NCI-H748 treated with DMSO at 0.1 percent for 48 hours (cell line): ENCODE measurements at places on chromosomes 12 and 14.

- no peak for DNase-seq
These were observed 110.9 kb downstream of the GPATCH2L start for GRCh38 chr14:76262641-76263040.

DNA sequence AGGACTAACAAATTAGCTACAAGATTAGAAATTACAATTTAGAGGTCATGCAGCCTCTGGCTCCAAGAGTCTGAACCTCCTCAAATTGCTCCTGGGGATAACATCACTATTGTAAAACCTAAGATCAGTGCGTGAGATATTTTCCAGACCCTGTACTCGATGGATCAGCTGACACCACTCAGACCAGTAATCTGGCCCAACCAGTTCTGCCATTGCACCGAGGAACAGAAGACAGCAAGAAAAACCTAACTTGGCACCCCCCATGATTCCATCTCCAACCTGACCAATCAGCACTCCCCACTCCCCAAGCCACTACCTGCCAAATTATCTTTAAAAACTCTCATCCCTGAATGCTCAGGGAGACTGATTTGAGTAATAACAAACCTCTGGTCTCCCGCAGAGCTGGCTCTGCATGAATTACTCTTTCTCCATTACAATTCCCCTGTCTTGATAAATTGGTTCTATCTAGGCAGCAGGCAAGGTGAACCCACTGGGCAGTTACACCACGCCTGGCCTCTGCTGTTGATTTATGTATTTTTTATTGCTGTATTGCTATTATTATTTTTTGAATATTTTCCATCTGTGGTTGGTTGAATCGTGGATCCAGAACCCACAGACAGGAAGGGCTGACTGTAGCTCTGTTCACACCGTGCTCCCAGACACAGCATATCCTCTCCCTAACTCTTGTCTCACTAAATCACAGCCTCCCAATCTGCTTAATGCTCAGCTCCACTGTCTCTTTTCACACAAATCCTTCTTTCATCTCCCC is 9.2 kb downstream of the HEBP1 start:
- DNase-seq, result no peak

- DNase-seq, result no peak
These were observed 135.7 kb upstream of the PDZRN4 start for GRCh38 chr12:41052441-41052840.

DNA sequence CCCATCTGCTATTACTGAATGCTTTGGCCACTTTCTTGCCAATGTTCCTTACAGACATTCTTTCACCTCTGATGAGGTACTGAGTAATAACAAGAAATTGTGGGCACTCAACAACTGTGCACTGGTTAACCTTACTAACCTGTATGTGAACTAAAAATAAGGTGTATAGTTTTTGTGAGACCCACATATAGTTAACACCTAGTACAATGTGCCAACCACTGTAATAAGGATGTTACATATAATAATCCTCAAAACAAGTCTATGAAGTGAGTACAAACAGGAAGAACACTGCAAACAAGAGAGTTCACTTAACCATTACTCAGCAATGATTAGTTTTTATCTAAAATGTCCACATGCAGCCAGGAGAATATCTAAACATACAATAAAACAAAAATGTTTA is 4.5 kb downstream of the DDHD1 start:
- no peak for DNase-seq

DNA sequence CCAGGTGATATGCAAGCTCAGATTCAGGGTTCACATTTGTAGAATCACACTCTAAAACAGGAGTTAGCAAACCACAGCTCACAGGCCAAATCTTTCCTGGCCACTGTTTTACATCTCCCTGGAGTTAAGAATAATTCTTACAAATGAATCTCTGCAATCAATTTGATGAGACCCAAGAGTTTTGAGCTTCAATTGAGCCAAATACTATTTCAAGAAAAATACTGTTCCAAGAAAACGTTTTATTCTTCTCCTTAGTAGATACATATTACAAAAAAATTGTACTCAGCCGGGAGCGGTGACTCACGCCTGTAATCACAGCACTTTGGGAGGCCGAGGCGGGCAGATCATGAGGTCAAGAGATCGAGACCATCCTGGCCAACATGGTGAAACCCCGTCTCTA is 2.5 kb downstream of the PTGDR start:
- no peak for DNase-seq

DNA sequence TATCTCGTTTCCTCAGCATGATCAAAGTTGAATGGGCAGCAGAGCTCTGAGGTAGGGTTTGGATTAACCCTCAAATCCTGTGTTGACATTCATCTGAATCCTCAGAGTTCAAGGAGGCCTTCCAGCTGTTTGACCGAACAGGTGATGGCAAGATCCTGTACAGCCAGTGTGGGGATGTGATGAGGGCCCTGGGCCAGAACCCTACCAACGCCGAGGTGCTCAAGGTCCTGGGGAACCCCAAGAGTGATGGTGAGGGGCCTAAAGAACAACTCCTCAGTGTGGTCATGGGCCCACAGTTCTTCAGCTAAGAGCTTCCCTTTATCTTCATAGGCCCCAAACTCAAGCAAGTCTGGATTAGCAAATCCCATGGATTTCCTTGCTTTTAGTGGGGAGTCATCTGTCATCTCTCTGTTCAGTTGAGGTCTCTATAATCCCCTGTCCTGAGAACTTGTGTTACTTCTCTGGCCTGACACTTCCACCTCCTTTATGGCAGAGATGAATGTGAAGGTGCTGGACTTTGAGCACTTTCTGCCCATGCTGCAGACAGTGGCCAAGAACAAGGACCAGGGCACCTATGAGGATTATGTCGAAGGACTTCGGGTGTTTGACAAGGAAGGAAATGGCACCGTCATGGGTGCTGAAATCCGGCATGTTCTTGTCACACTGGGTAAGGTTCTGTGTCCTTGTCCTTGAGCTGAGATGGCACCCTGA is 1.5 kb downstream of the MYL6 start:
- DNase-seq, result no peak

DNA sequence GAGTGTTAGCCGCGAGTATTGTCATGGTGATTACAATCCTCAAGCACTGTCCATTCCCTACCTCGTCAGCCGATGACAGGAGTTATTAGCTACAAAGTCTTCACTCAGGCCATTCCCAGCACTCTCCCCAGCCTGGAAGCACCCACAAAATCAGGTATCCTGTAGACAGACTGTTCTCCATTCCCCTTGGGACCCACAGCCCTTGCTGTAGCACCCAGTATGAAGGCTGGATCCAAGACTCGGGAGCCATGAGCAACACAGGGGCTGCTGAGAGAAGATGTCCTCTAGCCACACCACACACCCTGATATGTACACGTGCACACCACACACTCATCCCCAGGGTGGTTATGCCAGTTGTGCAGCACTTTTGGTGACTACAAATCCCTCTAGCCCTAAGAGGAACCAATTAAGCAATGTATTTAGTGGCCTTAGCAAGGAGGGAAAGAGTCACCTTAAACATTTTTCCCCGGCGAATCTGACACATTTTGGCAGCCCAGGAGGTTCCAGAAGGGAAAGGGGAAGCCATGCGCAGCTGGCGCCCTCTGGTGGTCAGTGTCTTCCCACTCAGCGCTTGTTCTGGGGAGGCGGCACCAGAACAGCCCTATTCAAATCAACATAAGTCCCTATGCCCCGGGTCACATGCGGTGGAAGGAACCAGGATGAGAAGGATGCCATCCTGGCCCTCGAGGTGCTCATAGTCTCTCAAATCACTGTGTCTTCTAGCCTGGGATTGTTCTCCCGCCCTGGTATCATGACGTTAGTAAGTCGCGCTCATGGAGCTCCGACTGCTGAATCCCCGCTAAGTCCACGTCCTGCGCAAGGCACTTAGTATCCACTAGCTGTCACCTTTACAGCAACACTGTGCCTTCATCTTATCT is 96.9 kb downstream of the GCH1 start:
- DNase-seq, result peak; percentile 66

GRCh38 chr12:11830307-11830801 is 180.9 kb downstream of the ETV6 start:
- DNase-seq, result no peak

DNA sequence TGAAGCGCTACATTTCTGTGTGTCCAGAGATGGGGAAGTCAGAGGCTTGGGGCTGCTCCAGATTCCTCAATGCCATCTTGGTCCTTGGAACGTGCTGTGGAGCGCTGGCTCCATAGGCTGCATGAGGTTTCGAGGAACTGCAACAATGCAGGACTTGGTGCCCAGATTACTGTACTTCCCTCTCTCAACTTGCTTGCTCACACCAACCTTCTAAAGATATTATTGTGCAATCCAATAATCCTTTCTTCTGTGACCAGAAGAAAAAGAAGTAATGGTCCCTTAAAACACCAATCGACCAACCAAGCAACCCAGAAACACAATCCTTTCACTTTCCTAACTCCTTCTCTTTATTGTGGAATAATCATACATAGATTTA is 3.7 kb downstream of the PRICKLE1 start:
- DNase-seq, result no peak

DNA sequence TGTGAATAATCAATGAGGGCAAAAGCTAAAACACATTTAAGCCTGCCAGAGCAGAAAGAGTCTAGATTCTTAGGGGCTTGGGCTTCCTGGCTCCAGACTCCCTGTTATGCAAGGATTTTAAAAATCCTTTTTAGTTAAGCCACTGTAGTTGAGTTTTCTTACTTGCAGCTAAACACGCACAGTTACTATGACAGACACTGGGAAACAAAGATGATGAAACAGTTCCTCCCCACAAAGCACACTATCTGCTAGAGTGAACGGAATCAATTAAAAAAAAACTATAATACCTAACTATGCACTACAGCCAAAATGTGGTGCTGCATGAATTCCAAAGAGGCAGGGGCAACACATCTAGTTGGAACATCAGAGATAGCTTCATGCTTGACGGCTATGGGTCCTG is 28.2 kb downstream of the RPS6KA5 start:
- no peak for DNase-seq

DNA sequence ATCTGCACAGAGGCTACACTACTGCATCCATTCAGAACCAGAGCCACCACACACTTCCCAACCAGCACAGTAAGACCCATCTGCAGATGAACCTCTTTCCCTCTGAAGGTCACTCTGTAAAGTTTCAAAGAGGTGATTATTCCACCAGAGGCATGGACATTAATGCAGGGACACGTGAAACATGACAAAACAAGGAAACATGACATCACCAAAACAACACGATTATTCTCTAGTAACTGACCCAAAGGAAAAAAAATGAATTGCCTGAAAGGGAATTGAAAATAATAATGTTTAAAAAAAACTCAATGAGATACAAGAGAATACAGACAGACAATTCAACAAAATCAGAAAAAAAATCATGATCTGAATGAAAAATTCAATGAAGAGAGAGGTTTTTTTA is 139.1 kb downstream of the RERGL start:
- DNase-seq, result no peak

DNA sequence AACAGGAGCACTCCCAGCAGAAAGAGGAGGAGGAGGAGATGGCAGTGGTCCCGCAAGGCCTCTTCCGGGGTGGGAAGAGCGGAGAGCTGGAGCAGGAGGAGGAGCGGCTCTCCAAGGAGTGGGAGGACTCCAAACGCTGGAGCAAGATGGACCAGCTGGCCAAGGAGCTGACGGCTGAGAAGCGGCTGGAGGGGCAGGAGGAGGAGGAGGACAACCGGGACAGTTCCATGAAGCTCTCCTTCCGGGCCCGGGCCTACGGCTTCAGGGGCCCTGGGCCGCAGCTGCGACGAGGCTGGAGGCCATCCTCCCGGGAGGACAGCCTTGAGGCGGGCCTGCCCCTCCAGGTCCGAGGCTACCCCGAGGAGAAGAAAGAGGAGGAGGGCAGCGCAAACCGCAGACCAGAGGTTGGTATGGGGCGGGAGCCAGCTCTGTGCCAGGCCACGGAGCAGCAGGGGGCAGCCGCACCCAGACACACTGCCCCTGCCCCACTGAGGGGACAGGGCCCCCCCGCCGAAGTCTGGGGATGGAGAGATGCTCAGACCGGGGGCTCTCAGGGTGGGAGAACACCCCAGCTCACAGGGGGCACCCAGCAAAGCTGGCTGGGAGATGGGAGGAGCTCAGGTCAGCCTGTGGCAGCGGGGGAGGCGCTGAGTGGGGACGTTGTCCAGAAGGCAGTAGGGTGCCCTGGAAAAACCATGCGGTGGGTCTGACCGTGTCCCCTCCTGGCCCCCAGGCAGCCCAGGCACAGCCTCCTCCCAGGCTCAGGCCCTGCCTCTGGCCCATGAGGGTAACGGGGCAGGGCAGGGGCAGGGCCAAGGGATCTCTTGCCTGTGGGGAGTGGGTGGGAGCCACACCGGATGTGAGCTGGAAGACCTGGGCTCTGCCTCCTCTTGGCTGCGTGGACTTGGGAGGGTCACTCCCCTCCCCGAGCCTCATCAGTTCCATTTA is 9.8 kb downstream of the CHGA start:
- DNase-seq, result no peak

- DNase-seq, result peak; percentile 26
These were observed 26.9 kb downstream of the ZDHHC17 start for GRCh38 chr12:76790564-76791552.

- no peak for DNase-seq
These were observed 2.9 kb downstream of the RESF1 start for GRCh38 chr12:31962076-31962475.

DNA sequence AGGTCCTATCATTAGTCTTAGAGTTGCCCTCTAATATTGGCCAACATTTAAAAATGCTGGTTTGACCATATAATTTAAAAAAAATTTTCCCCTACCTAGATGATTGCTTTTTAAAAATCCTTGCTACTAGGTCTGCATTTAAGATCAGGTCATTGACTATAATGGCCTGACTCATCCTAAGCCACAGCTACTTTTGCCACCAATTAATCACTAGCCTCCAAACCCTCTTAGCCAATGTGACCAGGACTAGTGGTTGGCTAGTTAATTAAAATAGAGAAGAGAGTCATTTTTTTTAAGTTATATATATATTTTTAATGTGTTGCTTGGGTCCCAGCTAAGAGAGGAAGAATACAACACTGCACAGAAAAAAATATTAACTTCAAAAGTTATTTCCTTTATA is 57.5 kb downstream of the SOS2 start:
- no peak for DNase-seq

DNA sequence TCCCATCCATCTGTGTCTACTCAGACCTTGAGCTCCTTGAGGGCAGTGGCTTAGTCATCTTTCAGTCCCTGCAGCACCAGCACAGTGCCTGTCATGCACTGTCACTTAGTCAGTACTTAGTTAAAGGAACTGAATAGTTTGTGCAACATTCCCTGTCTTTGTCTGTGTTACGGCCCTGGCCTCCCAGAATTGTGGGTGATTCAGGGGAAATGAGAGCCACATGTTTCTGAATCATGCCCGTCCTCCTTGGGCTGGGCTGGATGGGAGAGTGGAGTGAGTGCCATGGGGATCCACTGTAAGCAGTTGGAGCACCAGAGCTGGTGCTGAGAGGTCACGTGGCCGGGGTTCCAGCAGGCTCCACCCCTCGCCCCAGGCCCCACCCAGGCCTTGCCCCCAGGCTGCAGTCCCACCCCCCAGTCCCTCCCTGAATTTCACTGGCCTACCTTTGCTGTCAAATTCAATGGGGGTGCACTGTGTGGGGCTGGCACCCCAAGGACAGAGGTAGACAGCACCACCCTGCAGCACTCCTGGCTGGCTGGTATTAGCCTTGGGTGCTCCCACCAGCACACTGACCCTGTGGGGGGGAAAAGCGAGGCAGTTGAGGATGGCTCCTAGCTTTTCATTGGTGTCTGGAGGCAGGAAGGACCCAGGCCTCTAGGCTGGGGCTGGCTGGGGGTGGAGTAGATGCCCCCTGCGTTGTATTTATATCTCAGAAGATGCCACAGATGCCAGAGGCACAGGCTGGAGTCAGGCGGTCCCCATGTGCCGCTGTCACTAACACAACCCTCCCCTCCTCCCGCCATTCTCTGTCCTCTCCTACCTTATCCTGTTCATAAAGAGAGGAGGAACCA is 7.5 kb downstream of the ITGA5 start:
- no peak for DNase-seq
